ENCODE measurements at places on chromosomes 1 and 21. TPM values are rescaled to one million over a fixed set of nuclear protein-coding genes. Genes with fewer than 3 reads are reported as not detected.

ANKRD34A gene
- total RNA-seq: 2.4 TPM

CELA3A gene
- not detected for total RNA-seq

INSRR gene
- total RNA-seq: not detected

ARHGAP30 gene
- 235 TPM for total RNA-seq

TEDDM1 gene
- not detected for total RNA-seq

NUP210L gene
- total RNA-seq: not detected

OR6K2 gene
- total RNA-seq: not detected

CCDC27 gene
- total RNA-seq: not detected

TRIM58 gene
- 0.76 TPM for total RNA-seq

GPX7 gene
- 31.1 TPM for total RNA-seq

SLAMF8 gene
- 1.5 TPM for total RNA-seq

NCF2 gene
- 22.6 TPM for total RNA-seq

C4BPB gene
- 4.9 TPM for total RNA-seq

GUK1 gene
- 309 TPM for total RNA-seq

AGT gene
- not detected for total RNA-seq

TMPRSS2 gene
- not detected for total RNA-seq

GJA4 gene
- total RNA-seq: not detected

Data from naive thymus-derived CD4-positive, alpha-beta T cell (primary cell).